ENCODE measurements at places on chromosomes 4 and X. TPM values are rescaled to one million over a fixed set of nuclear protein-coding genes. Genes with fewer than 3 reads are reported as not detected.

The ARHGEF38 gene
- 0.22 TPM for total RNA-seq

The BBS12 gene
- 3.2 TPM for total RNA-seq

GRCh38 chr4:8762356-8762755 is 109.3 kb downstream of the HMX1 start:
- no peak for DNase-seq

DNA sequence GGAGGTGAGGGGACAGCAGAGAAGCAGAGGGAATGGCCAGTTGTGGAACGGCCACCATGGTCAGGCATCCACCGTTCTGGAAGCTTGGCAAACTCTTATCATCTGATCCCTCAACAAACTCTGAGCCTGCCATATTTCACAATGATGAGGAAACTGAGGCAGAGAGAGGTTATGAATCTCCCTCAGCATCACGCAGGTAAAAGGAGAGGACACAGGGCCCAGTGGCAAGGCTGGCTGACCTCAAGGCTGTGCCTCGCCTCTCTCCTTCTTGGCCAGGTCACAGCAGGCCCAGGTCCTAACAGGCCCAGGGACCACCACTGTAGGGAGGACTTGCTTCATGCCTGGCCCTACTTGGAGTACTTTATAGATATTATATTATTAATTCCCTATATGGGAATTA is 242.8 kb downstream of the EVC2 start:
- no peak for DNase-seq

GRCh38 chr4:122662701-122663100 is 41.8 kb upstream of the IL21 start:
- no peak for DNase-seq

The NAP1L3 gene
- total RNA-seq: 25.4 TPM

DNA sequence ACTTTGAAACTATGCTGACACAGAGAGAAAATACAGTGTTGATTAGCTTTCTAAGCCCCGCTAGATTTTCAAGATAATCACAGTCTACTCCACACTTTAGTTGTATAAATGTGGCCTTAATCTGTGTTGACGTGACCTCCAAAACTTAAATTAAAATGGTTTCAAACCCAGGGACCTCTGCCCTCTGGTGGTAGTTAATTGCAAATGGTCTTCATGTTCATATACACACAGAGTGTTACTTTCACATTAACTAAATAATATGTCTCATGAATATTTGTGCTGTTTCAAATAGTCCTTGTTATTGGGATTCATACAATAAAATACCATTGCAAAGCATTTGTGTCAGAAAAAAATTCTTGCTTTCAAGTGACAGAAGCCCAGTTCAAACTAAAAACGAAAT is 64.3 kb downstream of the TASL start:
- no peak for DNase-seq

The SCRG1 gene
- 0.47 TPM for total RNA-seq

DNA sequence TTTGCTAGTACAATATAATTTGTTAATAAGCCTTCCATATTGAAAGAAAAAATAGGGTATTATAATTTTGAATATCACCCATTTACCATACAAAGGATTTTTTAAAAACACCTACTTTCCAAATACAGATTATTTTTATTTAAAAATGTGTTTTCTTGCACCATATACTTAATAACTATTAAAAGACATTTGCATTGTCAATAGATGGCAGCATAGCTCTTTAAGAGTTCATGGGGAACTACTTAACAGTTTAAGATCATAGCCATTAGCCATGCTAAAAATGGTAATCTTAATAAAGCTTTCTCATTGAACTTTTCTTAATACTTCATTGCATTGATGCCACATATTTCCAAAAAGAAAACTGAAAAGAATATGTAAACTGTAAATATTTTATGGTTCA is 1995.9 kb downstream of the C4orf33 start:
- DNase-seq: no peak

The SOD3 gene
- total RNA-seq: 5.8 TPM
